ENCODE measurements at places on chromosomes 7 and 10. TPM values are rescaled to one million over a fixed set of nuclear protein-coding genes. Genes with fewer than 3 reads are reported as not detected.

FOXP2 gene
- total RNA-seq: not detected

EPHA1 gene
- 12.4 TPM for total RNA-seq

RTKN2 gene
- 2.2 TPM for total RNA-seq

PAPOLB gene
- total RNA-seq: 0.08 TPM

MYO1G gene
- 435 TPM for total RNA-seq

WDR37 gene
- 24.9 TPM for total RNA-seq

HOXA11 gene
- total RNA-seq: not detected

SMKR1 gene
- 1.6 TPM for total RNA-seq

HOXA9 gene
- not detected for total RNA-seq

VSTM4 gene
- not detected for total RNA-seq

PAX4 gene
- total RNA-seq: not detected

CSGALNACT2 gene
- total RNA-seq: 29.2 TPM

MRPL32 gene
- 41.6 TPM for total RNA-seq

TNKS2 gene
- 28.4 TPM for total RNA-seq

CH25H gene
- total RNA-seq: not detected

PDE1C gene
- not detected for total RNA-seq

KNDC1 gene
- 0.21 TPM for total RNA-seq

ANKRD22 gene
- total RNA-seq: not detected
